ENCODE measurements at places on chromosomes 6 and 20.

GRCh38 chr6:134875367-134875766, 74.5 kb downstream of the ALDH8A1 start:
- DNase-seq = no peak

DNA sequence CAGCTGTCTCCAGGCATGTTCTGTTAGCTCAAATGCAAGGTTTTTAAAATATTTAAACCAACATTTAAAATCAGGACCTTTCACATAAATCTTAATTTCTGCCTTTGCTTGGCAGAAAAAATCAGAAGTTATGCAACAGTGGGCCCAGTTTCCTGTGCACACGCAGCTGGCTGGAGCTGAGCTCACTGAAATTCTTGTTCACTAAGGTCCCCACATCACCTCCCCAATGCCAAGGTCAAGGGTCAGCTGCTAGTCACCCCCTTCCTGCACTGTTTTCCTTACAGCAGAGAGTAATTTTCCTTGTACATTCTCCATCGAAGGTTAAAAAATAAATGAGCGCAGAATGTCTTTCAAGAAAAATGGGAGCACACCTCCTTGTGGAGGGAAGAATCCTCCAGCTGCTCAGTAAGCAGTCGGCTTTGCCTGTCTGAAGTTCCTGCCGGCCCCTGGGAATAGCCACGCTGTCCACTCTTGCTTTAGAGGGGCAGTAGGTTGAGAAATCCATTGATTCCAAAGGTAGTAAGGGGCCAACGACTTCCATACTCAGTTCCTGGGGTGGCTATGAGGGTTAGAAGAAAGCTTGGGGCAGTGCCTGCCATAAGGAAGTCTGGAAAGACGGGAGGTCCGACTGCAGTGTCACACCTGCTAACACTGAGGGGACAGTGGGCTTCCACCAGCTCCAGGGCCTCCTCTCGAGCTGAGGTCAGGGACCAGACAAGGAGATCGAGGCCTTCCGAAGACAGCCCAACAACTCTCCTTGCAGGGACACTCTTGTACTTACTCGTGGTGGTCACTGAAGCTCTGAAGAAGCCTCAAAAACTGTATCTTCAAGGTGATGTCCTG, 56.8 kb downstream of the MYH7B start:
- no peak for DNase-seq

GRCh38 chr6:163626073-163626867, 211.8 kb downstream of the QKI start:
- no peak for DNase-seq

DNA sequence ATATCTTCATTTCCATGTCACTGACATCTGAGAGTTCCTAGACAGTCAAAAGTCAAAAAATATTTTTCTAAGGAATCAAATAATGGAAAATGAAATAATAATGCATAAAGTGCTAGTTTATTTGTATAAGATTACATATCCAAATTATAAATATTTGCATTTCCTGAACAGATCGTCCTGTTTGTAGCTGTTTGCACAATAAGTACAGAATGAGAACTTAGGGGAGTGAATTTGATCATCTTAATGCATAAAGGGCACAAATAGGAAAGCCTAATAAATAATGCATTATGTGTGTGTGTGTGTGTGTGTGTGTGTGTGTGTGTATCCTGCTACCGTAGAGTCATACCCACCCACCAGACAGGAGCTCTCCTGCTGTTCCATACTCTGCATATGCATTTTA, 521.0 kb upstream of the EPHA7 start:
- no peak for DNase-seq

GRCh38 chr6:154732538-154733182, 556 bp upstream of the SCAF8 start:
- no peak for DNase-seq

DNA sequence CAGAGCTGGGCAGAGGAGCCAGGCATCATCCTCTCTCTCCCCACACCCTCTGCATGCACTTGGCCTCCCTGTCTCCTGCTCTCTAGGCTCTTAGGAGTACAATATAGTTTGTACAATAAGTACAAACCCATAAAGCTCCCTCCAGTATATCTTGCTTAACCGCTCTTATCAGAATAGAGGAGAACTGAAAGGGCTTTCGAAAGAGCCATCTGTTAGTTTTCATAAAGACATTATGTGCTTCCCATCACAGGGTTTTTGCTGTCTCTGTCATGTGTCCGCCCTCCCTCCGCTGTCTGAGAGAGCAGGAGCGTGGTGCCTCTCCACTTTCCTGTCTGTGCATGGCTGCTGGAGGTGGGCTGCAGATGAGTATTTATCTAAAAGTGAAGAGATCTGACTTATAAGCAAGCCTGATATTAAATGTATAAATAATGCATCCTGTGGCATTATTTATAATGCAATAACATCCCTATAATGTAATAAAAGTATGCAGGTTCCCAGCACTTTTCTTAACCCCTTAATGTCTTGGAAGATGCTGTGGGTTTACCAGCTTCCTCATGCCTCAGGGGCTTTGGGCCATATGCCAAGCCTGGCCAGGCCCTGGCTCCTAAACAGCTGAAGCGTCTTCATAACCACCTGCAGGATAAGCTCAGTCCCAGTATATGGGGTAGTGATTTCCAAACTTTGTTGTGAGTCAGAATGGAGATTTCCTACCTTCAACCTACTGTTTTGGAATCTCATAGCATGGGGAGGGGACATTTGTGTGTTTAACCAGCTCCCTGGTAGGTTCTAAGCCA, 297.1 kb downstream of the DHX35 start:
- no peak for DNase-seq

GRCh38 chr6:81751388-81752083, 945 bp downstream of the TENT5A start:
- DNase-seq = peak; percentile 10

Measured in CD4-positive, alpha-beta T cell treated with Interleukin-6 at 100 ng/mL for 8 hours (primary cell).